ENCODE measurements at places on chromosomes 16 and 17.

- no peak for DNase-seq
These were observed 66.2 kb downstream of the CENPV start for GRCh38 chr17:16286947-16287562.

DNA sequence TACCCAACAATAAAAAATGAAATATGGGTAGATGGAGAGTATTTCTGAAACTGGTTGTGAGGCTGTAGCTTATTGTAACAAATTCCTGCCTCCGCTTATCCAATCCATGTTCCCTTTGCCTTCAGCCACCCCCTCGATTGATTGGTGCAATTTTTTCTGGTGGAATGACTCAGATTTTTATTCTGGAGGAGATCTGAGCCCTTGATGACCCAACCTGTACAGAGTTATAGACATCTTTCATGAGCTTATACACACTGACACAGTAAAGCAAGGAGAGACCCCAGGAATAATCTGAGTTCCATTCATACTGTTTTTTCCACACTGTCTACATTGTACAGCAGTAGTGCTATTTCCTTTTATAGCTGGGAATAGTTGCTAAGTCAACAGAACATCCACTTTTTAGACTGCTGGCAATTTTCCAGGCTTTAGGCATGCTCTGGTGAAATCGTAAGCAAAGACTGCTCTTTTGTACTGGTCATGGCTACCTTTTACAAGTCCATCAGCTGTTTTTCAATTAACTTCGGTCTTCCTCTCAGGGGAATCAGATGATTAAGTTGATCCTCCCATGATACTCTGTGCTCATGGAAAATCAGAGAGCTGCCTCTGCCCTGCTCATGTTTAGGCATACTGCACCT, 30.1 kb downstream of the CCL4 start:
- DNase-seq: no peak

GRCh38 chr17:43069368-43069898, 44.4 kb downstream of the RND2 start:
- DNase-seq: no peak

DNA sequence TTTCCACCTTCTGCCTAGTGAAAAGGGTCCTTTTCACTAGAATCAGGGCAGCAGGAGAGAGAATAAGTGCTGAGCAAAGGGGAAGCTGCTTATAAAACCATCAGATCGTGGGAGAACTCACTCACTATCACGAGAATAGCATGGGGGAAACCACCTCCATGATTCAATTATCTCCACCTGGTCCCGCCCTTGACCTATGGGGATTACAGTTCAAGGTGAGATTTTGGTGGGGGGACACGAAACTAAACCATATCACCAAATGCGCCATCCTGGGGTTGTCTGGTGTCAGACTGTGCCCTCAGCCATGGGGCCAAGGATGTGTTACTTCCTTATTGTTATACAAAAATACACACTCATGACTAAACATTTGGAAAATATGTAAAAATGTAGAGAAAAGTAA, 10.4 kb upstream of the KATNB1 start:
- no peak for DNase-seq

GRCh38 chr17:63676584-63676983, 23.3 kb downstream of the LIMD2 start:
- DNase-seq: no peak

DNA sequence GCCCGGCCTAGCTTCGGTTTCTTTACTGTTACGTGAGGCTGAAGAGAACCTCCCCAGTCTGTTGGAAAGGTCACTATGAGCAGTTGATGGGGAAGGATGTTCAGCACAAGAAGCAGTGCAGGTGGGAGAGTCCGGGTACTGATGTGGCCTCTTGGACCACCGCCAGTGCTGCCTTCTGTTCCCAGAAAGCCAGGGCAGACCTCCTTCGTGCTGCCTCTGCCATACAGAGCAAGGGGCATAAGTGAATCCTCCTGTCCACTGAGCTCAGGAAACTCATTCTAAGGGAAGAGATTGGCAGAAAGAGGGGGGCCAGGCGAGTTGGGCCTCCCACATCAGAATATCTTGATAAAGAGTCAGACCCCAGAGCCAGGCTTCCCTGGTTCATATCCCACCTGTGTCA, 3.7 kb downstream of the PPP4C start:
- DNase-seq: no peak

- no peak for DNase-seq
These were observed 15.9 kb upstream of the HSBP1 start for GRCh38 chr16:83791916-83792315.

DNA sequence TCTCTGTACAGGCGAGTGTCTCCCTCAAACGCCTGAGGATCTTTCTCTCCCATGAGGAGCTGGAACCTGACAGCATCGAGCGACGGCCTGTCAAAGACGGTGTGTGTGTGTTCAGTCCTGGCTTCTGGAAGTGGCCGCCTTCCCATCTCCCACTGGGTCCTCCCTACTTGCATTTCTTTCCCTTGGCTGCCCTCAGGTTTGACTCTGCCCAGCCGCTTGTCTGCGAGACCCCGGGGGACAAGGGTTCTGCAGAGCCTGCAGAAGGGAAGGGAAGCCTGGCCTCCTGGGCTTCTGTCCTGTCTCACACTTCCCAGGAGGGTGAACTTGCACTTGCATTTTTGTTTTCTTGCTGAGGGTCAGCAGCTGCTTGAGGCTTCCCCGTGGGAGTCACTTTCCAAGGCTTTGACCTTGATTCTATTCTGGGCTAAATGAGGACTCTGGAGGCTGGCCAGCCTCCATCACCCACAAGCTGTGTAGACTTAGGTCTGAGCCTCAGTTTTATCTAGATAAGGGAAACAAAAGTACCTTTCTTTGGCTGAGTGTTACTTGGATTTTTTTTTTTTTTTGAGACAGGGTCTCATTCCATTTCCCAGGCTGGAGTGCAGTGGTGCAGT, 122.3 kb downstream of the ABCC1 start:
- no peak for DNase-seq

GRCh38 chr16:14566599-14566998, 63.5 kb downstream of the PARN start:
- DNase-seq: no peak

DNA sequence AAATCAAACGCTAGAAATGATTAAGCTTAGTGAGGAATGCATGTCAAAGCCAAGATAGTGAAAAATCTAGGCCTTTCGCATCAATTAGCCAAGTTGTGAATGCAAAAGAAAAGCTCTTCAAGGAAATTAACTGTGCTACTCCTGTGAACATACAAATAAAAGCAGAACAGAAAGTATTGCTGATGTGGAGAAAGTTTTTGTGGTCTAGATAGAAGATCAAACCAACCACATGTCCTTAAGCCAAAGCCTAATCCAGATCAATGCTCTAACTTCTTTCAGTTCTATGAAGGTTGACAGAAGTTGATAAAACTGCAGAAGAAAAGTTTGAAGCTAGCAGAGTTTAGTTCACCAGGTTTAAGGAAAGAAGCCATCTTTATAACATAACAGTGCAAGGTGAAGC, 1044.6 kb downstream of the CDH11 start:
- DNase-seq: no peak

DNA sequence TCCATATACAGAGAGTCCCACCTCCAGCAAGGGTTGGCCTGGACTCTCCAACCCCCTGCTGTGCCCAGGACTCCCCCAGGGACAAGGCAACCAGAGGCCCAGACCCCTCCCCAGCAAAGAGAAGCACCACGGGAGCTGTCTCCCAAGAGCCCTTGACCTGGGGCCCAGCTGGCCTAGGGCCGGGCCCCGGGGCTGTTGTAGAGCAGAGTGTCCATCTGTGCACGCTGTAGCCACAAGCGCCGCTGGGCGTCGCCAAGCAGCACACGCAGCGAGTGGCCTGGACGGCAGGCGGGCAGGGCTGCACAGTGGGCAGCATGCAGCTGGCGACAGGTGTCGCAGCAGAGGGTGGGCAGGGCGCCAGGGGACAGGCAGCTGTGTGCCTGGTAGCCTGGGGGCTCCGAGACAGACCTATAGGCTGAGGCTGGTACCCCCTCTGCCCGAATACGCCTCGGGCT, 4.3 kb downstream of the SPATA2L start:
- DNase-seq: no peak

- DNase-seq: no peak
These were observed 28.5 kb upstream of the SLC7A5 start for GRCh38 chr16:87897521-87898505.

DNA sequence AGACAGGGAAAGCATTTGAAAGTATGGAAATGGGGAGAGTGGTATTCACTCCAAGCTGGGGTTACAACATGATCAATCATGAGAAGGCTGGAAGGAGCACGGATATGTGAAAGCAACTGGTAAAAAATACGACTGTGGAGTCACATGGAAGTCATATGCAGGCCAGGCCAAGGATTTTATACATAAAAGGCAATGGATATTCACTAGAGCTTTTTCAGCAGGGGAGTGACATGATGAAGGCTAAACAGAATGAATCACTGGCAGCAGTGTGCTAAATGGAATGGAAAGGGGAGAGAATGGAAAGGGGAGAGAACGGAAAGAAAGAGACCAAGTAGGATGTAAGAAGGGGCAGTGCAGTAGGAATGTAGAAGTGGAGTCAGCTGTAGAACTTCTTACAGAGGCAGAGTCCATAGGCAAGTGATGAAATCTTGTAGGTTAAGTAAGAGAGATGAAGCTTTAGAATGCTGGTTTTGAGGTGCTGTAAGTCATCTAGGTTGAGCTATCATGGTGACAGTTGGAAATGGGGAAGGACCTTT, 13.0 kb upstream of the NETO2 start:
- no peak for DNase-seq

GRCh38 chr16:89572073-89572484, 3.5 kb upstream of the CPNE7 start:
- no peak for DNase-seq

DNA sequence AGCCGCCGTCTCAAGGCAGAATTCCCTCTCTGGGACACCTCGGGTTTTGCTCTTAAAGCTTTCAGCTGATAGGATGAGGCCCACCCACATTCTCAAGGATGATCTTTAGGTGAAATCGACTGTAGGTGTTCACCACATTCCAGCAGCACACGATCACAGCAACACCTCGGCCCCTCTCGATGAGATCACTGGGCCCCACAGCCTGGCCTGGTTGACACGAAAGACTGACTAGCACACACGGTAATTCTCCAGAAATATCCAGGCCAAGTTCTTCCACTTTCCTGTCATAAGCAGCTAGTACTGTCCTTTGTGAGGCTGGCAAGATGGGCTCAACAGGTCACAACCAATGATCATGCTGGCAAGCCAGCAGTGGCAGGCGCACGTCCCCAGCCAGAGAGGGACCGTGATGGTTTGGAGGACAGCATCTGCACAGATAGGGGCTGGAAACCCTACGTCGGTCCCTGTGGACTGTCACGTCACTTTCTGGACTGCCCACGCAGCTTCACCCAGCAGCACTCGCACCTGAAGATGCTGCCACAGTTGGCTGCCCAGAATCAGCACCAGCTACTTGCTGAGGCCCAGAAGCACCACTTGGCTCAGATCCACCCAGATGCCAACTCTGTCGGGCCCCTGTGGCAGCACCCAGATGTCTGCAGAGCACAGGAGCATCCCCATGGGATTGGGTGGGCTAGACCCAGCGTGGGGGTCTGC, 17.4 kb downstream of the TMC6 start:
- no peak for DNase-seq

DNA sequence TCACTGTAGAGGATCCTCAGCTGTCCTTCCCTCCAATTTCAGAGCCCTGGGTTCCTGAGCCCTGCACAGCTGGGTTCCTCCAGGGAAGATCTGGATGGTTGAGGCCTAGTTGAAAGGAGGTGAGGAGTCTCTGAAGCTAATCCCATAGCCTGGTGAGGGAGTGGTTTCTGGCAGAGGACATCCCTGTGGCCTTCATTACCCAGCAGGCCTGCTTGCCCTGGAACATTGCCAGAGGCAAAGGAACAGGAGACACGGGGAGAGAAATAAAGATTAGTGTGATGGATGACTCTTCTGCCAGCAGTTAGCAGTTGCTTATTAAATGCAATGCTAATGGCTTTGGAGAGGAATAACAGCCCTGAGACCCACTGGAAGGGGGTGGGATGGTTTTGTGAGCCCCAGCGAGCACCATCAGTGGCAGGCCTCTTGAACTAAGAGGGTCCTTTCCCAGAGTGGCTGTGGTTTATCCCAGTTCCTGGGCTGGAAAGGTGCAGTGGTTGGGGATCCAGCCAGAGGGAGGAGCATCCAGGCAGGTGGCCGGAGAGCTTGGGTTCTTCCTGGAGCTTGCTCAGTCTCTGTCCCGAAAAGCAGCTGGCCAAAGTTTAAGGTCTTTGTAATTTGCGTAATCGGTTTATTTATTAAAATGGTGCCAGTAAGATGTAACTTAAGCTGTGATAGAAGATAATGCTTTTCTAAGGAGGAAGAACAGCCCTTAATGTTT, 209.7 kb downstream of the CCDC182 start:
- no peak for DNase-seq

GRCh38 chr16:85227946-85228862, 115.9 kb upstream of the CIBAR2 start:
- no peak for DNase-seq

DNA sequence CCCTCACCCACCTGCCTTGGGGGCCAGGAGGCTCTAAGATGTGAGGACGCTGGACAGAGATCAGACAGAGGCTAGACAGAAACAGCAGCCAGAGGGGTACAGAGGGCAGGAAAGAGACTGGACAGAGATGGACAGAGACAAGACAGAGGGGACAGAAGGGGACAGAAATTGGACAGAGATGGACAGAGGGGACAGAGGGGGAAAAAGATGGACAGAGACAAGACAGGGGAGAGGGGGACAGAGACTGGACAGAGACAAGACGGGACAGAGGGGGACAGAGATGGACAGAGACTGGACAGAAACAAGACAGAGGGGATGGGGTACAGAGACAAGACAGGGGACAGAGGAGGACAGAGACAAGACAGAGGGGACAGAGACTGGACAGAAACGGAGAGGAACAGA, 16.1 kb downstream of the UTS2R start:
- no peak for DNase-seq

GRCh38 chr17:14052886-14053615, 16.3 kb upstream of the COX10 start:
- DNase-seq: no peak

GRCh38 chr17:80624864-80625263, 80.2 kb downstream of the RPTOR start:
- no peak for DNase-seq

GRCh38 chr16:49275870-49276269, 5.8 kb downstream of the CBLN1 start:
- no peak for DNase-seq

- no peak for DNase-seq
These were observed 39.6 kb upstream of the MEOX1 start for GRCh38 chr17:43701318-43701743.

- DNase-seq: no peak
These were observed 5.6 kb downstream of the MRM3 start for GRCh38 chr17:787641-788221.

GRCh38 chr17:29870836-29871465, 59.1 kb downstream of the SSH2 start:
- no peak for DNase-seq

GRCh38 chr17:45103269-45103795, 29.0 kb downstream of the PLCD3 start:
- no peak for DNase-seq

DNA sequence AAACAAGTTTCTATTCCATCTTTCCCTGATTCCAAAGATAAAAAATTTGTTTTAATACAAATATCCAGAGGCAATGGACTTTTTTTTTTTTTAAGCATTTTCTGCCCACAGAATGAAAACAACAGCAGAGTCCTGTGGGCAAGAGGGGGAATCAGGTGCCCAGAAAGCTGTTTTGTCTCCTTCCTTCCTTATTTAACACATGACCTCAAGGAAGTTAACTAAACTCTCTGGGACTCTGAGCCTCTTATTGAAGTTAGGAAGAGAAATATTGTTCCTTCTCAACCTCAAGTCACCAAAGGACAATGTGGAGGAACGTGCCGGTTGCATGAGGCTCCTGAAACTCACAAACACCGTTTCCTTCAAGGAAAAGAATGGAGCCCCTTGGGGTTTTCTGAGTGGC, 34.9 kb downstream of the LITAF start:
- no peak for DNase-seq

Data from activated naive CD8-positive, alpha-beta T cell treated with anti-CD3 and anti-CD28 coated beads, Interleukin-2, amount 50 U/mL, for 16 hours (primary cell).